ENCODE measurements at places on chromosomes 7 and 10.
A peak's percentile ranks its signal among the peaks of the same experiment; 100 is the strongest.

- DNase-seq: no peak
Measured at GRCh38 chr7:130959743-130960207, 225.8 kb upstream of the KLF14 start.

- no peak for DNase-seq
Measured at GRCh38 chr10:46297406-46298204, 10.8 kb downstream of the ANTXRL start.

DNA sequence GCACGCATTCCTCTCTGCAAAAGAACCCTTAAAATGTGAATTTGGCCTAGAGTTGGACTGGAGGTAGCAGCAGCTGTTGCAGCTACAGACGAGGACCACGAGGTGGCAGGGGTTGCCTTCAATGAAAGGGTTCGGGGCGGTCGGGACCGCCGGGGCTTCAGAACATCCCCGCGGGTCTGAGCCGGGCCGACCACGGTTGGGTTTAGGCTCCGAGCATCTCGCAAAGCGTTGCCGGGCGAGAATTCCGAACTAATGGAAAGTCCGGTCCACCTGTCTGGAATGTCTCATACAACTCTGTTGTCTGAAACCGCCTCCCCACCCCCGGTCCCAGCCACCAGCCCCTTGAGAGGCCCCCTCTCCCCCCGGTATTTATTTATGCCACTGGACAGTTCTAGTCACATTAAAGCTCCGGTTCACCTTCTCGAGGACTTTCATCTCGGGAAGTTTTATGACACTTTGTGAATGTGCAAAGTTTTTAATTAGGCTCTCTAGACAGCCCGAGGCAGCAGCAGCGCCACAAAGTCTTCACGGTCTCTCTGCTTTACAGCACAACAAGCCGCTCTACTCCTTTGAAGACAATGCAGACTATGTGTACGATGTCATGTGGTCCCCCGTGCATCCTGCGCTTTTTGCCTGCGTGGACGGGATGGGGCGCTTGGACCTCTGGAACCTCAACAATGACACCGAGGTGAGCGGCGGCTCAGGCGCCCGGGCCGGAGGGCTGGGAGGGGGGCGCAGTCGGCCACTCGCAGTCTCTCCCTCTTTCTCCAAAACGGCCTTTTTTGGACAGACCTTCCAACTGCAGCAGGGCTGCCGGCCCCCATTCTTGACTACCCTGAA, 246.2 kb downstream of the SLC25A13 start:
- DNase-seq: peak; percentile 5

DNA sequence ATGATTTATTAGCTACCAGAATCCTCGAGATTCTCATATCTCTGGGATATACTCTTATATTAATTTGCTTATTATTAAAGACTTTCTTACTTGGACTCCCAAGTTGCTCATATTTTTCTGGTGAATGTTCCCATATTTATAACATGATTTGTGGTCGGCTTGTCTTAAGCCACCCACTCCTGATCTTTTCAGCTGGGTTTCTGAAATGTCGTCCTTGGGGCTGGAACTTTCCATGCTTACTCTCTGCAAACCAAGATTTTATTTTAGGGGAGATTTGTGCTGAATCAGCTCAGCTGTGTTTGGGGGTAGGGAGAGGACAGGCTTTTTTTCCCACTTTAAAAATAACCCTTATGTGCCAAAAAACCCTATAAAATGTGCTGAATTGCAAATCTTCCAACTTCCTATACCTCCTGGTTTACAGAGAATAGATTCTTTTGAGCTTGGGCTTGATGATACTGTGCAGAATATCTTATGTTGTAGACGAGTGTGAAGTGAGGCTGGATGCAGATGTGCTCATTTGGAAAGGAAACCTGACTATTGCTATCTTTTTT, 162.1 kb downstream of the SND1 start:
- no peak for DNase-seq

DNA sequence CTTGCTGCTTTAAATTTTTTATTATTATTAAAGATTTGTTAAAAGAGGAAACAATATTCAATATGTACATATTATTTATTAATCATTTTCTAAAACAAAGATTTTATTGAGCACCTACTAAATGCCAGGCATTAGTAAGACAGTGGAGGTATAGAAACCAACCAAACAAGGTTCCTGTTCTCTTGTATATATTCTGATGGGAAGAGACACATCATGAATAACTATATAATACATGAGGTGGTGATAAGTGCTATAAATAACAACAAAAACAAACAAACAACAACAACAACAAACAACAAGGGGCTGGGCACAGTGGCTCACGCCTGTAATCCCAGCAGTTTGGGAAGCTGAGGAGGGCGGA, 630 bp upstream of the LIPA start:
- no peak for DNase-seq

DNA sequence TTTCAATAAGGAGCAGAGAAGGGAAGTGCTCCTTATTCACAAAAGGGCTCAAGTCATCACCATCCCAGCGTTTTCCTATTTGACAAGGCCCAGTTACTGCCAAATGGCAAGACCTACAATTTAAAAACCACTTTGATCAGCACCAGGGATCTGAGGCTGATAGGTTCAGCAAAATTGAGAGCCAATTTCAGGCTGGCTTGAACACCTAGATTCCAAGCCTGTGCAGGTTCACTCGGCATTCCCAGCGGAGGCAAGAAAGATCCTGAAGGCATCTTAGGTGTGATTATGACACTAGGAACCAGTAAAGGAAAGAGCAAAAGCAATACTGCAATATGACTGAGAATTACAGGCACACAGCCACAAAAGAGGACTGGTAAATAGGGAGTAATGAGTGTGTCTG, 441.4 kb downstream of the CALN1 start:
- no peak for DNase-seq

All from stimulated activated CD8-positive, alpha-beta memory T cell treated with anti-CD3 and anti-CD28 coated beads, Interleukin-15, amount 100 ng/mL, for 4 hours (primary cell).